ENCODE measurements at places on chromosomes 4 and X. TPM values are rescaled to one million over a fixed set of nuclear protein-coding genes. Genes with fewer than 3 reads are reported as not detected.

SLC9A7 gene
- total RNA-seq, result 7.5 TPM

TEX13C gene
- total RNA-seq, result not detected

NXF3 gene
- total RNA-seq, result not detected

MAP7D2 gene
- 0.15 TPM for total RNA-seq

NEUROG2 gene
- not detected for total RNA-seq

EMD gene
- total RNA-seq, result 71.5 TPM

CXCL3 gene
- 1.3 TPM for total RNA-seq

CENPVL1 gene
- not detected for total RNA-seq
